ENCODE measurements at places on chromosomes 3 and 15.
A peak's percentile ranks its signal among the peaks of the same experiment; 100 is the strongest.

- no peak for DNase-seq
These were observed 34.5 kb upstream of the INSYN1 start for GRCh38 chr15:73787621-73788020.

GRCh38 chr3:152785051-152785450, 49.9 kb upstream of the P2RY1 start:
- no peak for DNase-seq

- no peak for DNase-seq
These were observed 42.3 kb downstream of the RSRC1 start for GRCh38 chr3:158152186-158152585.

DNA sequence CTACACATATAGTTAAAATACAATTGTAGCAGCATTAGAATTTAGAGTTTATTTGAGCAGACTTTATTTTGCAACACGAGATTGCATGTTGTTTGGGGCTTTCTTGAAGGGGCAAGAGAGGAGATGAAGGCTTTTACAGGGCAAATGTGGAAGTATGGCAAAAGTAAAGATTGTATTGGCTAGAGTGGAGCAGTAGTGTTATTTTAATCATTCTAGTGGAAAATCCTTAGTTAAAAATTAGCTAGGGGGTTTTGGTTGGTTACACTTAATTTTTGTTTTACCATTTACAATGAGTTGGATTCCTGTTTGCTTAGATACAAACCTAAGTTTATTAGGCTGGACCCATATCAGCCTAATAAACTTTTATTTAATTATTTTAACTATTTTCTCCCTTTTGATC, 4.6 kb downstream of the OR5H15 start:
- DNase-seq: no peak

DNA sequence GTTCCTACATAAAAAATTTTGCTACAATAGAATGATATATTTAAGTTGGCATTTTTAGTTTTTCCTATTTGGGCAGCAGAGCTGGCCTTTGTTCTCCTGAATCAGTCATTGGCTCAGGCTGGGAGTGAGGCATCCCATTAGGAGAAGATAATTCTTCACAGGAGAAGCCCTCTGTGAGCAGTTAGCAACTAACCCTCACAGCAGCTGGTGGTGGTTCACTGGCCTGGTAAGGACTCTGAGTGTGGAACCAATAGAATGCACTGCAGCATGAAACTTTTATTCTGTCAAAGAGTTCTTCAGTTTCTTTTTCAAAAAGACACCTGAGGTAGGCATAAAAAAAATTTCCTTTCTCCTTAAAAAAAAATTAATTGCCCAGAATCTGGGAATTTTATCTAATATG, 562.6 kb downstream of the ZNF385D start:
- no peak for DNase-seq

DNA sequence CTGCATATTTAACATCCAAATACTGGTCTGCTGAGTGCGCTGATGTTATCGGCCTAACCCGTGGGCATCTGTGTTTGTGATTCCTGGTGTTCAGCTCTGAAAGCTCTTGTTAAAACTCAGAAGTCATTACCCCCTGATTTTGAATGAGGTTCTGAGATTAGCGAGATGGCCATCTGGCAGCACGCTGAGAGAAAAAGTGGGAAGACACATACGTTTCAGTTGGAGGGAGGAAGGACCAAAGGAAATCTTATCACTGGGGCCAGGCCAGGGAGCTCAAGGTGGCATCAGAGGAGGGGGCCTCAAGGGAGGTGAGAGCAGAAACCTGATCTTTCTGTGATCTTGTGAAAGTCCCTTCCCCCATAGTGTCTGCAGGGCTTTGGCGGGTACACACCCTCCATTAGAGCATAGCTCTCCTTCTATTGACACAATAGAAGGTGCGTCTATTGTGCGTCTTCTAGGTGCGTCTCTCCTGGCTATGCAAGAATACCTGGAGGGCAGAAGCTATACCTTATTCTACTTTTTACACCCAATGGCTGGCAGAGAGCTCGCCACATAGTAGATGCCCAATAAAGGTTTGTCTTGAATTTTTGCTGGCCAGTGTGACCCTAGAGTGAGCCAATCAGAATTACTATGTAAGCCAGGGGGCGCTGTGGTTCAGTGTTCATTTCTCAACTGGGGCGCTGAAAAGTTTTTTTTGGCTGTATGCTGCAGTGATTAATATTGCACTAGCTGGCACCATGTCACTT, 182.4 kb downstream of the SHQ1 start:
- DNase-seq: no peak

DNA sequence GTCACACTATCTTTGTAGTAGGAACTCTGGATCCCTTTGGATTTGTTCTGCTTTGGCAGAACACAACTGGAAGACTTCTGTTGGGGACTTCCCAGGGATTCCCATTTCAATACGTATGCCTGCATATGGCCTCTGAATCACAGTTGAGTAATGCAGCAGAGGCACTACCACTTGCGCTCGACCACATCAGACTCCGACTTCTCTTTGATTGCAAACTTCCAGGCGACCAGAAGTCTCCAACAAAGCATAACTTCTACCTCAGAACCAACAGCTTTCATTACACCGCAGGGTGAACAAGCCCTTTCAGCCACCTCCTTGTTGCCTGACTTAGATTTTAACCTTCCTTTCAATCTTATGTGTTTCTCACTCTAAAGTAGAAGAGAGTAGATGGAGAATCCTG, 924.4 kb downstream of the IGSF11 start:
- DNase-seq: no peak

DNA sequence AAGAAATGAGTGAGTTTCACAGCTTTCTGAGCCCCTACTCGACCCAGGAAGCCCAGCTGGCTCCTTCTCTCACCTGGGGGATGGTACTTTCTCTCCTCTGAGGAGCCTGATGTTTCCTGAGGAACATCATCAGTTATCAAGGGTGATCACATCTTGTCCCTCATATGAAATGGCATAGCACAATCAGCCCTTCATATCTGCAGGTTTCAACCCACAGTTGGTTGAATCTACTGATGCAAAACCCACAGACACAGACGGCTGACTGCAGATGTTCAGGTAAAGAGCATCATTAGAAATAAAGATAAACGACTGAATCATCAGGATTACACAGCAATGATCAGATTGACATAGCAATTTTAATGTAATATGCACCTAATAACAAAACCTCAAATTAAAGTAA, 93.6 kb upstream of the OSTN start:
- DNase-seq: no peak

GRCh38 chr3:42027571-42027970, 63.6 kb upstream of the TRAK1 start:
- no peak for DNase-seq

- peak; percentile 61 for DNase-seq
These were observed 276.3 kb upstream of the MCTP2 start for GRCh38 chr15:93954985-93955571.

DNA sequence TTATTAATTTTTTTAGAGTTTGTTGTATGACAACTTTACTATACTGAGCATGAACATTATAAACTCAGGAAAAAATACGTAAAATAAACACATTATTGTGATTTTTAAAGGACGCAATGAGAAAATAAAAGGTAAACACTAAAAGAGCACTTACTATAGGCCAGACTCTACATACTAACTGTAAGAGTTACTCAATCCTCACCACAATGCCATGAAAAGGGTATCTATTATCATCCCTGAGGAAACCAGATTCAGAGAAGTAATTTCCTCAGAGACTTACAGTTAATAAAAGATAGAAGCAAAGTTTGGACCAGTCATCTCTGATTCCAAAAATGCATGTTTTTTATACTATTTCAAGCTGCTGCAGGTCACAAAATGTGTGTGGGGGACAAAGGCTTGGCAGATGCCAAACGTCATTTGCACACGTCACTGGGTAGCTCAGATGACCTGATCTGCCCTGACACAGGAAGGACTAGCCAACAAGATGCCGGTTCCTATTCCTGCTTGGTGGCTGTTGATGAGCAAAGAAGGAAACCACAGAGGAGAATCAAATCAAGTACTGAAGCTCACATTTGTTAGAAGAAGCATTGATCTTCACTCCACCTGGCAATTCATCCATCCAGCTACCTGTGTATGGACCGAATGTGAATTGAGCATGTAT, 42.3 kb downstream of the KLHL6 start:
- DNase-seq: no peak

- no peak for DNase-seq
These were observed 11.8 kb downstream of the CYFIP1 start for GRCh38 chr15:22968366-22968765.

DNA sequence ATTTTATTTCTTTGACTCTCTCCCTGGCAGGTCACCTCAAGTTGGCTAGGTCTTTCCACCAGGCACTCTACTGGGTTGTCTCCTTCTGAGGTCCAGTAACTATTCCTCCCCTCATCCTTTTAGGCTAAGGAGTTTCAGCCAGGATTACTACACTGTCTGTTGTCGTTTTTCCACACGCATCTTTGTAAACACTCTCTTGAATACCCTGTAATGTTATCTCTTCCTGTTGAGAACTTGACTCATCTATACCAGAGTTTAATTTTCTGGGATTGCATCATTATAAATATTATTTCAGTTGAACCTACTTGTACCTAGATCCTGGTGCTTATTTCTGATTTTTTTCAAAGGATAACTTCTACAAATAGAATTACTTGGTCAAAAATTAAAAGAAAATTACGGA, 138.3 kb downstream of the SQOR start:
- no peak for DNase-seq

- no peak for DNase-seq
These were observed 643 bp downstream of the CDAN1 start for GRCh38 chr15:42736178-42736792.

DNA sequence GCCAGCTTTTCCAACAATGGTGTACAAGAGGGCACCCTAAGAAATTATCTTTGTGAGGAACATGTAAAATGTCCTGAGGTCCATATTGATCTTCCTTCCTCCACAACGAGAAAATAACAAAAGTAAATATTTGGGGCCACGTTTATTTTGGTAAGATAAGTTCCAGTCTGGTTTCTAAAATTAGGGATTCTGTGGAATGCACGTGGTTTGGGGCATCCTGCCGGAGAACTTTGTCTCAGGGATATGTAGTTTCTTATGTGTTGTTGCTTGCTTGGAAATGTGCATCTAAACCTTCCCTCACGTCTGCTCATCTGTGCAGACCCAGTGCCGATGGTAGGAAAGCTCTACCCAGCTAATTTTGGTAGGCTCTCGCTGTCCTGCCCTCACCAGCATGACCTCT, 62.8 kb downstream of the CTDSPL start:
- no peak for DNase-seq

DNA sequence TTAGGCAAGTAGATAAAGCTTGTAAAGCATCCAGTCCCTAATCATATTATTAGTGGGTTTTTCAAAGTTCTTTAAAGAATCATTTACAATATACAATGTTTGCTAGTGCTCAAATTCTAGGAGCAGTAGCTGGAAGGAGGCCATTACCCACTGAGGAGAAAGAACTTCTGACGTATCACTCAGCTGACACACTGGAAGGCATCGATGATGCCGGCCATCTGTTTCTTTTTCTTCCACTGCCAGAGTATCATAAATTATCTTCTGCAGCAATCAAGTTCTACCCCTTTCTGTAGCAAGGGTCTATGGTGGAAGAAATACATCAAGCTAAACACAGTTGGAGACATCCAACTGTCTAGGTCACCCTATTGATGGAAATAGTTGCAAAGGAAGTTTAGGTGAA, 243.2 kb upstream of the LRRN1 start:
- DNase-seq: no peak

DNA sequence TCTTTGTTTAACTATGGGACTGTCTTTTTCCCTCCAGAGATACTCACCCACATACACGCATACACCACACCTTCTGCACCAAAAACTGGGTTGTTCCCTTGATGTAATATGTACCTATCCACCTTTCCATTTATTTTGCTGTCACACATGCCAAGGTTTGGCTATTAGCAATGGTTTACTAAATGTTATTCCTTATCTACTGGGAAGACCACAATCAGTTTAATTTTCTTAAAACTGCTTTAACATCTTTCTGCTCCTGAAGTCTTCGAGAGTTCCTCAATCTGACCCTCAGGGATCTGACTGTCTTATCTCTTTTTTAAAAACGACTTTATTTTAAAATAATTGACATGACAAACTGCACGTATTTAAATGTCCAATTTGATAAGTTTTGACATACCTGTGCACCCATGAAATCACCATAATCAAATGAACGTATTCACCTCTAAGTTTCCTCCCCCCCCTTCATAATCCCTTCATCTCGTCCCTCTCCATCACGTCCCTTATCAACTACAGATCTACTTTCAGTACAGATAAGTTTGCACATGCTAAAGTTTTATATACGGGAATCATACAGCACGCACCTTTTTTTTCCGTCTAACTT, 805 bp upstream of the TRPM7 start:
- DNase-seq: no peak

GRCh38 chr3:9970020-9970652, 16.5 kb downstream of the EMC3 start:
- no peak for DNase-seq

GRCh38 chr3:5769825-5770224, 582.3 kb downstream of the EDEM1 start:
- no peak for DNase-seq
